ENCODE measurements at places on chromosomes 5 and 9.
A peak's percentile ranks its signal among the peaks of the same experiment; 100 is the strongest.

GRCh38 chr5:20113031-20113715 is 125.2 kb upstream of the CDH18 start:
- DNase-seq: peak; percentile 32

GRCh38 chr9:100309992-100310391 is 42.8 kb downstream of the TEX10 start:
- DNase-seq: peak; percentile 49

- no peak for DNase-seq
These were observed 45.0 kb upstream of the PRRC2B start for GRCh38 chr9:131348631-131349521.

GRCh38 chr5:174563899-174564298 is 160.5 kb upstream of the MSX2 start:
- DNase-seq: no peak

All from fibroblast of skin of back (primary cell).